Activated CD4-positive, alpha-beta T cell treated with anti-CD3 and anti-CD28 coated beads, Interleukin-2, amount 10 ng/mL, durations not matched to agents 7 days and 5 days (primary cell): ENCODE measurements at places on chromosomes 7 and 10.

DNA sequence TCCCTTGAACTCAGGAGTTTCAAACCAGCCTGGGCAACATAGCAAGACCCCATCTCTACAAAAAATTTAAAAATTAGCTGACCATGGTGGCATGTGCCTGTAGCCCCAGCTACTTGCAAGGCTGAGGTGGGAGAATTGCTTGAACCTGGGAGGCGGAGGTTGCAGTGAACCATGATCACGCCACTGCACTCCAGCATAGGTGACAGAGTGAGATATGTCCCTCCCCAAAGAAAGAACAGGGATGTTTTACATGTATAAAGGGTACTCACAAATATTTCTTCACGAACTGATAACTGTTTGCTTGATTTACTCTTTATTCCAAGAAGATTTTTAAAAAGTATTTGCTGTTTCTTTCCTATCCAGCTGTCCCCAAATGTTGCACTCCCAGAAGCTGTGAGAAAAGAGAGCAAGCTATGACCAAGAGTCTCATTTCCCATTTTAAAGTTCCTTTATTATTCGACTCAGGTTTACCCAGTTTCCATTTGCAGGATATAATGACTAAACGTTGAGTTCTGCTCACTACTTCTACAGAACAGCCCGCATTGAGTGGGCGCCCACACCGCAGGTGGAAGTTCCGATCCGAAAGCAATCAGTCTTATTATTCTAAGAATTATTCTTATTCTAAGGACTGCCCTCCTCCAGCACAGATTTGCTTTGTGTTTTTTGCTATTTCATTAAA, 90.7 kb downstream of the APBB1IP start:
- H3K4me3 ChIP-seq: no peak overlapping the region
- no peak overlapping the region for H3K27ac ChIP-seq
- peaks cover 4% of the 10 kb centered on the region for H3K4me1 ChIP-seq
- peaks cover 45% of the 10 kb centered on the region for H3K36me3 ChIP-seq
- no peak for DNase-seq
- no peaks in the 10 kb centered on the region for H3K27me3 ChIP-seq

DNA sequence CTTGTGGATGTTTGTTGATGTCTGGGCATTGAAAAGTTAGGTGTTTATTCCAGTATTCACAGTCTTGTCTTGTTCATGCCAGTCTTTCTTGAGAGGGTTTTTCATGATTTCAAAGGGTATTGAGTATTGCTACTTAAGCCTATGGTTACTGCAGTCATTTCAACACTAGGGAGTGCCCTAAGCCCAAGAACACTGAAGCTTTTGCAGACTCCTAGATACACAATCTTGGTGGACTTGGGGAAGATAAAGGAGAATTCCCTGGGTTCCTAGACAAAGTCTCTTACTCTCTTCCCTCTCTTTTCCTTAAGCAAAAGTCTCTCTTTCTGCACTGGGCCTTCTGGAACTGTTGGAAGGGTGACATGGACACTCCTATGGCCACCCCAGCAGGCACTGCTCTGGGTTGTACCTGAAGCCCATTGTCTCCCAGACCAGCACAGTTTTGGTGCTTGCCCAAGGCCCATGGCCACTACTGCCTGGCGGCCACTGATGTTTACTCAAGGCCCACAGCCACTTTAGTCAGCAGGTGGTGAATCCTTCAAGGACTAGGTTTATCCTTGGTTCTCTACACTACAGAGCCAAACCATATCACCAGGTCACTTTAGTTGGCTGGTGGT, 24.9 kb downstream of the SAMD9 start:
- no peak overlapping the region for H3K27ac ChIP-seq
- no peaks in the 10 kb centered on the region for H3K4me1 ChIP-seq
- H3K4me3 ChIP-seq: no peak overlapping the region

DNA sequence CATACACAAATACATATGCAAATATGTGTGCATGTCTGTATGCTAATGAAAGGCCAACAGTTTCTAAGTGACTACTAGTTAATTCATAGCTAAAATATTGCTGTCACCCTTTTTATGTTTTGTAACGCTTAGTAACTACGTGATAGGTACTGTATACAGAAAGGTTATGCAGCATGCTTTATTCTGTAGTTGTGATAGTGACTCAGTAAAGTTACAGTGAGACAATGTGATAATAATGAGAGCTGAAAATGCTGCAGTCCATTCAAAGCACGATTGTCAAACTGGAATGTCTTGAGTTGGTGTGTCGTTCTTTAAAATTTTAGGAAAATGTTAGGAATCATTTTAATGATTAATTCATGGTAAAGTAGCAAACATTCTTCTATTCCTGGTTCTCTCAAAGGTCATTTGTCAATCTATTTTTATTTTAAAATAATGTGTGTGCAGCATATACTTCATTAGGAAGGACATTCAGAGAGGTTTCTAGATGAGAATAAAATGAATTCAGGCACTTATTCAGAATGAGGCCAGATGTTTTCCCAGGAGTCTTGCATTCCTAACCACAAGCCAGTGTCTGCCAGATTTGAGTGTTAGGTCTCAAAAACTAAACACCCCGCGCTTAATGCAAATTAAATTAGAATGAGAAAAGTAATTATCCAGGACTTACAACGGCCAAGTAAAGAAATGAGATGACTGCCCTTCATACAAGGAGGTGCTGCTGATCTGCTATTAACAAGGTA, 408.8 kb upstream of the FZD8 start:
- H3K27ac ChIP-seq: no peak overlapping the region
- no peak for DNase-seq
- H3K4me3 ChIP-seq: no peak overlapping the region
- H3K27me3 ChIP-seq: no peaks in the 10 kb centered on the region
- no peaks in the 10 kb centered on the region for H3K4me1 ChIP-seq

DNA sequence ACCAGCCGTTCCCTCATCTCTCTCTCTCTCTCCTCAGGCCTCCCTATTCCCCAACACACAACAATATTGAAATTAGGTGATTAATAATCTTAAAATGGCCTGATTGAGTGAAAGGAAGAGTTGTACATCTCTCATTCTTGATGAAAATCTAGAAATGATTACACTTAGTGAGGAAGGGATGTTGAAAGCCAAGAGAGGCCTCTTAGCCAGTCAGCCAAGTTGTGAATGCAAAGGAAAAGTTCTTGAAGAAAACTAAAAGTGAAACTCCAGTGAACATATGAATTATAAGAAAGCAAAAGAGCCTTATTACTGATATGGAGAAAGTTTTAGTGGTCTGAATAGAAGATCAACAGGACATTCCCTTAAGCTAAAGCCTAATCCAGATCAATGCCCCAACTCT, 695.1 kb downstream of the GRID1 start:
- peak overlapping the region; percentile 61 for H3K27ac ChIP-seq
- H3K4me3 ChIP-seq: no peak overlapping the region
- peaks cover 4% of the 10 kb centered on the region for H3K36me3 ChIP-seq
